ENCODE measurements at places on chromosomes 16 and 17.

DNA sequence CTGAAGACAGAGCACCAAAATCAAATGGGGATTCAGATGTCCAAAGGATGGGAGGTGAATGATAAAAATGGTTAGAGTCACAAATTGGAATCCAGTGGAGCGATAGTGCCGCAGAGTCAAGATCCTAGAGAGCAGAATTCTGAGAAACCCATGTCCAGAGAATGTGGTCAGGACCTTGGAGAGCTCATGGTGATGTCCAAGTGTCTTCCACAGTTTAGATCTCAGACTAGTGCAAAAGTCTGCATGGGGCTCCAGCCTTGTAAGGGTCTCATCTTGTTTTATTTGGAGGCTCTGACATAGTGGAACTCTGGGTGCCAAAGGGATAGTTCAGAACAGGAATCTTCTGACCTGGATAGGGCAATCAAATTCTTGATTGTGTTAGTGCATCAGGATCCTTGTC is 245.9 kb upstream of the HSBP1 start:
- DNase-seq = no peak

- no peak for DNase-seq
Measured at GRCh38 chr16:61233713-61234112, 802.5 kb downstream of the CDH8 start.

GRCh38 chr17:80455336-80455710 is 21.1 kb downstream of the NPTX1 start:
- DNase-seq = no peak

GRCh38 chr16:49608779-49609178 is 235.2 kb downstream of the C16orf78 start:
- no peak for DNase-seq

GRCh38 chr17:83008186-83008510 is 71.3 kb upstream of the METRNL start:
- no peak for DNase-seq

GRCh38 chr16:76265434-76266045 is 11.7 kb upstream of the CNTNAP4 start:
- DNase-seq = no peak

GRCh38 chr16:12081048-12081404 is 104.5 kb downstream of the SNX29 start:
- no peak for DNase-seq

GRCh38 chr16:14125000-14125681 is 54.0 kb downstream of the MRTFB start:
- no peak for DNase-seq

- peak; percentile 80 for DNase-seq
Measured at GRCh38 chr17:78237401-78238012, 6.1 kb downstream of the TMEM235 start.

GRCh38 chr16:58842156-58842555 is 108.0 kb upstream of the GOT2 start:
- no peak for DNase-seq

- DNase-seq = no peak
Measured at GRCh38 chr17:78501241-78502036, 75.8 kb downstream of the DNAH17 start.

GRCh38 chr16:79580453-79581191 is 19.9 kb downstream of the MAF start:
- DNase-seq = no peak

DNA sequence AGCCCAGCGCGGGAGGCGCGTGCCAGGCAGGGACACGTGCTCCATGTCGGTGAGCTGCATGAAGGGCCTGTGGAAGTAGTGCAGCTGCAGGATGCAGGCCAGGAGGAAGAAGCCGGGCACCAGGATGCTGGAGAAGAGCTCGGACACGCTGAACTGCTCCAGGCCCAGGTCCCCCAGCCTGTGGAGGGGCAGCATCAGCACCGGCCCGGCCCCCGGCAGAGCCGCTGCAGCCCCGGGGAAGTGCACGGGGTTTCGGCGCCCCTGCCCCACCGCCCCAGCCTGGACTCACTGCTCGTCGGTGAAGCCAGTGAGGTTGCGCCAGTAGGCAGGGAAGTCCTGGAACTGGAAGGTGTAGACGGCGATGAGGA is 28.0 kb downstream of the CTU2 start:
- DNase-seq = no peak

- no peak for DNase-seq
Measured at GRCh38 chr17:74295625-74296547, 21.9 kb downstream of the DNAI2 start.
